Stimulated activated CD8-positive, alpha-beta memory T cell treated with anti-CD3 and anti-CD28 coated beads, Interleukin-15, amount 100 ng/mL, for 48 hours (primary cell): ENCODE measurements at places on chromosomes 13 and 19.

DNA sequence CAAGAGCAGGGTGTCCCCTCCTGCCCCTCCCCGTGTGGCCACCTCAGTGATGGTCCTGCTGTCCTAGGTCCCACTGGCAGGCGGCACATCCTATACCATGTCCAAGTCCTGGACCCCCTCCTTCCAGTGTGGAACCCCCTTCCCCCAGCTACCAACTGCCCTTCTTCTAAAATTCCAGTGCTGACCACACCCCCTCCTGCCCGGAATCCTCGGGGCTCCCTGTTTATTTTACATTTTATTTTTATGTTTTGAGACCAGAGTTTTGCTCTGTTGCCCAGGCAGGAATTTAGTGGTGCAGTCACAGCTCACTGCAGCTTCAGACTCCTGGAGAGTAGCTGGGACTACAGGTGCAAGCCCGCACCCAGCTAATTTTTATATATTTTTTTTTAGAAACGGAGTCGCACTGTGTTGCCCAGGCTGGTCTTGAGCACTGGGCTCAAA, 945 bp upstream of the CPAMD8 start:
- DNase-seq: no peak

DNA sequence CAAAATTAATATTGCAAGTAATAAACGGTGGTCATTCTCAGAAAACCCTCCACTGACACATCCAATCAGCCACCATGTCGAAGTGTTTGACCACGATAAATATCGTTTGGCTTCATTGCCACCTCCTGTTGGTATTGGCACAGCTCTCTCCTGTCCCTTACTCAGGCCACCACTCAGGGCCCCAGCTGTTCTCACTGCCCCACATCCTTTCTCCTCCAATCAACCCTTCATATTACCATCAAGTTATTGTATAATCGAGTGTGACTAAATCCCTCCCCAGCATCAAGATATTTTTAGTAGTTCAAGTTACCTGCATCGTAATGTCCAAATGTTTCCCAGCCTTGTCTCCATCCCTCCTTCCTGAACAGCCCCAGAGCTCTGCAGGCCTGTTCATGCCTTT, 50.4 kb downstream of the SACS start:
- no peak for DNase-seq

DNA sequence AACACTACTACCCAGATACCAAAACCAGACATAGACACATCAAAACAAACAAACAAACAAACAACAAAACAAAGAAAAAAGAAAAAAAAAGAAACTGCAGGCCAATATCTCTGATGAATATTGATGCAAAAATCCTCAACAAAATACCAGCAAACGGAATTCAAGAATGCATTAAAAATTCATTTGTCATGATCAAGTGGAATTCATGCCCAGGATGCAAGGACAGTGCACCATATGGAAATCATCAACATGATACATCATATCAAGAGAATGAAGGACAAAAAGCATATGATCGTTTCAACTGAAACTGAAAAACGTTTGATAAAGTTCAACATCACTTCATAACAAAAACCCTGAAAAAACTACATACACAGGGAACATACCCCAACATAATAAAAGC, 48.9 kb upstream of the CEACAM21 start:
- DNase-seq: no peak

DNA sequence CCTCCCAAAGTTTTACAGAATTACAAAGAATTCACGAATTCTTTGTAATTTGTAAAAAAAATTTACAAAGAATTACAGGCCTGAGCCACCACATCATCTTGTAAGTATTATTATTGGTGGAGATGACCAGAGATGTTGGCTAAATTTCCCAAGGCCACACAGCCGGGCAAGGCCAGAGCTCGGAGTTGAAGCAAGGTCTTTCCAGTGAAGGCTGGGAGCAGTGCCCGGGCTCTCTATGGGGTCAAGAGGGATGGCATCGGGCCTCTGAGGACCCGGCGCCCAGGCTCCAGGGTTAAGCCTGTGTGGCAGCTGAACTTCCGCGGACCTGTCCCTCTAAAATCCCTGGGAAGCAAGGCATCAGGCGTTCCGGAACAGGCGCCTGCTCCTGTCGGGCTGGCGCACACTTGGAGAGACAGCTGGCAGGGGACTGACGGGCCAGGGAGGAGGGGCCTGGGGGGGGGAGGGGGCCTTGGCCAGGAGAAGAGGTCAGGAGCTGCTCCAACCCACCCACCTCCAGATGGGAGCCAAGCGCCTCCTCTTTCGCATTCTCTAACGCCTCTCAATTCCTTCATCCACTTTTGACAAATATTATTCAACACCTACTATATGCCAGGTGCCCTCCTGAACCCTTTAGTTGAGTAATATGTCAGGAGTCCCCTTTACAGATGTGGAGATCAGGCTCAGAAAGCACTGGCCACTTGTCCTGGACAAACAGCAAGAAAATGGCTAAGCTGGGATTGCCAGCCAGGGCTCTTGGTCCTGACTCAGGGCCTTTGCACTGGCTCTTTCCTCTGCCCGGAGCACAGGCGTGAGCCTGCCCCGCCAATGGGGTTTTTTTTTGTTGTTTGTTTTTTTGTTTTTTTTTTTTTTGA, 36.8 kb upstream of the SEMA6B start:
- DNase-seq: no peak

DNA sequence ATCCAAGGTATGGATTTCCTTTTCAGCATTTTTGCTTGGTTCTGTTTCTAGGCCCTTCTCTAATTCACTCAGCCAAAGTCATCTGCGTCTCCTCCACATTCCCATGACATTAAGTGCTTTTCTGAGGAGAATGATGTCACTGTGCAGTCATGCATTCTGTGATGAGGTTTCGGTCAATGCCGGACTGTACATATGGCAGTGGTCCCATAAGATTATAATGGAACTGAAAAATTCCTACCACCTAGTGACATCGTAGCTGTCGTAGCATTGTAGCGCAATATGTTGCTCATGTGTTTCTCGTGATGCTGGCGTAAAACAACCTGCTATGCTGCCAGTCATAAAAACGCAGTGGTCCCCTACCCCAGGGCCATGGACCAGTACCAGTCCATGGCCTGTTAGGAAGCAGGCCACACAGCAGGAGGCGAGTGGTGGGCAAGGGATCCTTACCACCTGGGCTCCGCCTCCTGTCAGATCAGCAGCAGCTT, 63.4 kb upstream of the TNFRSF19 start:
- DNase-seq: no peak

DNA sequence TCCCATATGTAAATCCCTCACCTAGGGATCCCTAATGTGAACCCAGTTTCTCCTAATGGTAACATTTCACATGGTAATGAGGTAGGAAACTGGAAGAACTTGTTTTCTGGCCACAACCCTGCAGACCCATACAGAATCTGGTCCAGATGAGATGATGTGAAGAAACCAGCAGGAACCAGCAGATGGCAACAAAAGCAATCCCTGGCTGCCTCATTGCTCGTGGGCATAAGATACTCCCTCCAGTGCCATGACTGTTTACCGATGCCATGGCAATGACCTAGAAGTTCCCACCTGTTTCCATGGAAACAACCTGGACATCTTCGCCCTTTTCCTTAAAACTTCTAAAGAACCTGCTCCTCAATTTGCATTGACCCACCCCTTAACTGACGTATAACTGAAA, 1.4 kb upstream of the CD209 start:
- DNase-seq: no peak

GRCh38 chr19:54211235-54211634, 10.6 kb downstream of the RPS9 start:
- DNase-seq: no peak

GRCh38 chr19:5128251-5128935, 159.5 kb downstream of the KDM4B start:
- no peak for DNase-seq

DNA sequence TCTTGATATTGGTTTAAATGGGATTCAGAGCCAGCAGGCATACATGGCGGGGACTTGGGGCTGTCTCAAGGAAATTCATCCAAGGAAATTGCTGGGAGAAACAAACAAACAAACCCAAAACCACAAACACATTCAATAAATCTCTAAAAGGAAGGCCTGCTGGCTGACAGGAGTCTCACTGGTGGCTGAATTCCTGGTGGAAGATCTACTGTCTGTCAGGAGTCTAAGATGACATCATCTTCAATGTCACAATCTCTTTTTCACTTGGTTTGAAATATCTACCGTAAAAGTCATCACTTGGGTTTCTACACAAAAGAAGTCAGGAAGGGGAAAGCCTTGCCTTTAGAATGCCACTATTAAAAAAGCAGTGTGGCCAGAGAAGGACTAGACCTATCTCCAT, 87.9 kb downstream of the KLF5 start:
- DNase-seq: no peak

DNA sequence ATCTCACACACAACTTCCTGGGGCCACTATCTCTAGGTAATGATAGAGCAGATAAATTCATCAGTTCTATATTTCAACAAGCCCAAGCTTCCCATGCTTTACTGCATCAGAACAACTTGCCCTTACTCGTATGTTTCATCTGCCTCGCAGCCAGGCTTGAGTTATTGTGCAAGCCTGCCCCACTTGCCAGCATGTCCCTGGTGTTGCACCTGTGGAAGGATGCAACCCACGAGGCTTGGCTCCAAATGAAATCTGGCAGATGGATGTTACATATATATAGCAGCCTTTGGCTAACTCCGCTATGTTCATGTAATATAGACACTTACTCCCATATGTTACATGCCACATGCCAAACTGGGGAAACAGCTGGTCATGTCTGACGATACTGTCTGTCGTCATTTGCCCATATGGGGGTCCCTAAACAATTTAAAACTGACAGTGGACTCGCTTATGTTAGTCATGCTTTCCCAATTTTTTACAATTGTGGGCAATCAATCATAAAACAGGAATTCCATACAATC, 6.2 kb downstream of the ERVK3-1 start:
- DNase-seq: no peak

- DNase-seq: no peak
Observed at GRCh38 chr13:33278913-33279312, 6.6 kb downstream of the STARD13 start.

DNA sequence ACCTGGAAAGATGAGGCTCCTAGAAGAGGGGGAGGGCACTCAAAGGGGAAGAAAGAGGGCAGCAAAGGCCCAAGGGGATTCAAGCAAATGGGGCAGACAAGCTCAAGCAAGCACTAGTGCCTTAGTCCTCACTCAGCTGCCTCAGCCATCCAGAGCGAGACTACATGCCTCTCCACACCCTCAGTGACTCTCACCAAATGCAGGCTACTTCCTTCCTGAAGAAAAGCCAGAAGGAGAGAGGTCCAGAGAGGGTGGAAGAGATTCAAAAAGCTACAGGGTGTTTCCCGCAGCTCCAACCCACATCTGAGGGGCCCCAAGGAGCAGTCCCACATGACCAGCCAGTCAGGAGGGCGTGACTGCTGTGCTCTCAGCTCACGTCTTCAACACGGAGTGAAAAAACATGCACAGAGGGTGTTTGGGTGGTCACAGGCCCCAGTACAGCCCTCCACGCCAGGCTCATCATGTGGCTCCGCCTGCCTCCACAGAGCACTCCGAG, 40.5 kb downstream of the MIPEP start:
- no peak for DNase-seq

DNA sequence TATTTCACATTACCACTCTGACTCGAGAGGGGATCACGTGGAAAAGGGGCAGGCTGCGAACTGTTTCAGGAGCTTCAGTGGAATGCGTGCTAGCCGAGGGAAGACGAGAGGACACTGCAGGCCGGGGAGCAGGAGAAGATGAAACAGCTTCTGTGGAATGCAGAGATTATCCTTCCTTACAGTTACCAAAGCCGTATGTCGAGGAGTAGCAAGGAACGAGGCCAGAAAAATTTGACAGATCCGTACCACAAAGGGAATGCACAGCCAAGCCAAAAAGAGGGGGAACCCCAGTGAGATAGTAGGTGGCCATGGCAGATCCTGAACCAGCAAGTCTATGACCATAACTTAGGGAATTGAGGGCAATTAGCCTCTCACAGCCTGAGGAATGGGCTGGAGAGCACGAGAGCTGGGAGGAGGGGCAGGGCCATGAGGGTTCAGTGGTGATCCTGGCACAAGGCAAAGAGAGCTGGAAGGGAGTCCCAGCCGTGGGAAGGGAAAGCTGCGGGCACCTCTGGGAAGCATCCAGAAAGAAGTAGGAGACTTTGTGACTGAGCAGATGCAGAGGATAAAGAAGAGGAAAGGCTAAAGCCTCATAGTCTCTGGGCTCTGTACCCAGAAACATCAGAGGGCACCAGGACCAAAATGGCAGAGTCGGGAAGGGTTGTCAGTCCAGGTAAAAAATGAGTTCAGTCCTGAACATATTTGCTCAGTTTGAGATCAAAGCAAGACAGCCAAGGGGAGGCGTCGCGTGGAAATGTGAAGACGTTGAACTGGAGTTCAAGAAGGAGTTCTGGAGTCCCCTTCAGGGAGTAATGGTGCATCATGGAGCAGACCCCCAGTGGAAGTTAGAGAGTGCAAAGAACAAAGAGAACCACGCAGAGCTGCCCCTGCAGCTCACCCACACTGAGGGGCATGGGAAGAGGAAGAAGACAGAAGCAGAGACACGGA, 5.1 kb downstream of the COL4A1 start:
- DNase-seq: no peak

- no peak for DNase-seq
Observed at GRCh38 chr13:51000061-51000460, 90.5 kb downstream of the RNASEH2B start.

DNA sequence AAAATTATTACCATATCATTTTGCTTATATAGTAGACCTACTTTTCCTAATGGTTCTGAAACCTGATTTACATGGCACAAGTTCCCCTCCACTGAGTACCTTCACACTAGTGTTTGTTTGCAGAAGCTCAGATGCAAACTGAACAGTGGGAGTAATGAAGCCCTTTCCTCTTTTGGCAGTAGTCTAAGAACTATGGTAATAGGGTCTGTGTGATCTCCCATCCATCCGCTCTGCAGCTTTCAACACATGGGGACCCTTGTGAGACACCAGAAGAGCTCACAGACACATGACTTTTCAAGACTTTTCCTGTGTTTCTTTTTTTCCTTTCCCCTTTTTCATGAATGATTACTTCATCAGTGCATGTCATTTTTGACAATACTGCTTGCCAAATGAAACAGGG, 336.0 kb downstream of the ATP8A2 start:
- no peak for DNase-seq

GRCh38 chr13:61148211-61148610, 267.4 kb downstream of the PCDH20 start:
- DNase-seq: no peak

- no peak for DNase-seq
Observed at GRCh38 chr13:112127564-112128330, 60.8 kb downstream of the SOX1 start.

DNA sequence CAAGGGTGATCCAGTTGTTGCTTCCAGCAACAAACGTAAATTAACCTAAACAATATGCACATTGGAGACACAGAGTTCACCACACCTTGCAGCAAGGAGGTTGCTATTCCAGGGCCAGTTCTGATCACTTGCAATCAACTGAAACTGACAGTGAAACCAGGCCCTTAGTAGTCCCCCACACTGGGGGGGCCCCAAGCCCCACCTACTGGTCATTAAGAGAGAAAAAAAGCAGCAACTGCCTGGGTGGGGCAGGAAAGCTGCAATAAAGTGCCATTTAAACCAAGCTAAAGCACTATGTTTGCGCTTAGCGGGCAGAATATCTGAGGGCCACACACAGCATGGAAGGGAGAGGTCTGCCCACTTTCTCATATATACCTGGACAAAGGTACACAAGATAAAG, 51.5 kb downstream of the ATP7B start:
- DNase-seq: no peak

GRCh38 chr19:50669302-50670101, 20.3 kb downstream of the C19orf81 start:
- DNase-seq: peak; percentile 28

- no peak for DNase-seq
Observed at GRCh38 chr13:53250272-53250875, 221.8 kb downstream of the OLFM4 start.
